Activated T-helper 1 cell treated with anti-CD3 and anti-CD28 coated beads, Interleukin-2, amount 50 U/mL, for 16 hours (primary cell): ENCODE measurements at places on chromosomes 7 and 10.

- DNase-seq: no peak
These were observed 102.9 kb downstream of the CRPPA start for GRCh38 chr7:16318463-16318862.

DNA sequence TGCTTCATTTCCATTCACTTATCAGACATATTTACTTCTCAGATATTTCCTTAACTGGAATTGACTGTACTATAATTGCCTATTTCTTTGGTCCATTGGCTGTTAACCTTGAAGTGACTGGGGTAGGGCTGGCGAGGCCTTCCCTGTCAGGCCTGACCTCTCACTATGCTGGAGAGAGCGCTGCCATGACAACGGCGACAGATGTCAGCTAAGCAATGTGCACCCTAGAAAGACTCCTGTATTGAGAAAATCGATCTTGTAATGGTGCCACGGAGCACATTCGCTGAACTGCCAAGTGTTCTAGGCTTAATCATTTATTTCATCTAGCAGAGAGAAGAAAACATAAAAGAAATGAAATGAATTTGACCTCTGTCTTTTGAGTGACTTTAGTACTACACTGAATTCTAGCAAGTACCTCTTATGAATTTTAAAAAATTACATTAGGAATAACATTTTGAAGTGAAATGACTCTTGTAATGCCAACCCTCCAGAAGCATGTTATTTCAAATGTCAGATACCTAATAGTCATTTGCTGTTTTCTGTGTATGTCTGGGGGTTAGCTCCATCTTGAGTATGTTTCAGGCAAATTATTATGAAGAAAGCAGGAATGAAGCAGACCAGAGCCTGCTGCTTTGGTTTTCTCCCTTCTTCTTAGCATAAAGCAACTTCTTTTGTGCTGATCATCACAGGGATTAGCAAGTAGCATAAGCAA is 148.0 kb downstream of the SNX10 start:
- no peak for DNase-seq

DNA sequence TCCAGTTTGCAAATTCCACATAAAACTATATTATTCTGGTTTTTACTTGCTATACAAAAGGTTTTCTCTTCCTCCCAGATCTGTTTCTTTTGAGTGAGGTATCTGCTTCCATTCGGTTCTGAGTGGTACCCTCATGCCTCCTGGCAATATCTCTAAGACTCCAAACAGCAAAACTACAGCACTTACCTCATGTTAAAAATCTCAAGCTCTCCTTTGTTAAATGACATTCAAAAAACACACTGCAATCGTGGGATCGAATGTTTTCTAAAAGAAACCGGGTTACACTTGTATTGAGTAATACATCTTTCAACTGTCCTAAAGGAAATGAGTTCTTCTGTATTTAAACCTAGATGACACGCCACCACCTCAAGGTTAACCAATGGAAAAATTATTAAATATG is 11.1 kb downstream of the YWHAG start:
- DNase-seq: no peak

DNA sequence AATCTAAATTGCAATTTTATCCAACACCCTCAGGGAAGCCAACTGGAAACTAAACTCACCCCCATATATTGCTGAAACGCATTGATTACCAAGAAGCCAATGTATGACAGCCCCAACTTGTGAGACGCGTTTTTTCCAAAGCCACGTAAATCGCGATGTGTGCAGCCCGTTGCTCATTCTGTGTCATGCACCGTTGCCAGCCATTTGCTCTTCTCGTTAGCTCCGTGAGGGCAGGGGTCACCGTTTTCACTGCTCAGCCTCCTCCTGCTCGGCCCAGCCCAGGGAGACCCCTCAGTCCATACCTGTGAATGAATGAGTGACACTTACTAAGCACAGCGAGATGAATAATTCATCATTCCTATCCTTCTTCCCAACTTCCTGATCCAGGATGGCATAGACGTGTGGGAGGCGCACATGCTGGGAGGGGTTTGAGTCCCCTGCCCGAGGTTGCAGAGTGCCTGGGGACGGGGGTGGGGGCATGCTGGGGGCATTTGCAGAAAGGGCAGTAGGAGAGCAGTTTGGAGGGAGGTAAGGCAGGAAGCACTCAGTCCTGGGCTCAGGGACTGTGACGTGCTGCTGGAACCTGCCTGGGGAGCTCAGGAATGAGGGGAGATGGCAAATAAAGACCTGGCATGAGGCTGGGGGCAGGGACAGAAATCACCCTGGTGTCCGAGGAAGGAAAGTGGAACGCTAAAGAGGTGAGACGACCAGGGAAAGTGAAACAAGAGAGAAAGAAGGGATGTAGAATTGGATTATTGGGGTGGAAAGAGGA is 104.2 kb upstream of the SDK1 start:
- DNase-seq: no peak

- DNase-seq: no peak
These were observed 203.0 kb downstream of the ELFN1 start for GRCh38 chr7:1873070-1873405.

DNA sequence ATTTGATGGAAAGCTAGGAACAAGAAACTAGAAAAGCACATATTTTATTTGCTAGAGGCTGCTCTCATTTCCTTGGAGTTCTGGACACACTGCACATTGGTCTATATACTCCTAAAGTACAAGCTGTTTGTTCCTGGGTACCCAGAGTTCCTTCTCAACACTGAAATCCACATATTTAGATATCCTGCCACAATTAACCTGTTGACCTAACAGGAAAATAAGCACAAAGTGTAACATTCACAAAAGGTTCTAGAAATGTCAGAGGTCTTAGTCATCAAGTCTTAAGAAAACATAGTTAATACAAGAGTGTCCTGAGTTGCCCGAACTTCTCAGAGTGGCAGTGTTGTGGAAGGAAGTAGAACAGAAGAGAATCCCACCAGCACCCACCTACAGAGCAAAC is 115.6 kb downstream of the ELMO1 start:
- DNase-seq: no peak
